ENCODE measurements at places on chromosomes 6 and 20. TPM values are rescaled to one million over a fixed set of nuclear protein-coding genes. Genes with fewer than 3 reads are reported as not detected.

Gene PRPH2
- total RNA-seq, result not detected

Gene PARD6B
- total RNA-seq, result 10.4 TPM

GRCh38 chr6:15518057-15518456 is 144.8 kb downstream of the DTNBP1 start:
- DNase-seq, result no peak

DNA sequence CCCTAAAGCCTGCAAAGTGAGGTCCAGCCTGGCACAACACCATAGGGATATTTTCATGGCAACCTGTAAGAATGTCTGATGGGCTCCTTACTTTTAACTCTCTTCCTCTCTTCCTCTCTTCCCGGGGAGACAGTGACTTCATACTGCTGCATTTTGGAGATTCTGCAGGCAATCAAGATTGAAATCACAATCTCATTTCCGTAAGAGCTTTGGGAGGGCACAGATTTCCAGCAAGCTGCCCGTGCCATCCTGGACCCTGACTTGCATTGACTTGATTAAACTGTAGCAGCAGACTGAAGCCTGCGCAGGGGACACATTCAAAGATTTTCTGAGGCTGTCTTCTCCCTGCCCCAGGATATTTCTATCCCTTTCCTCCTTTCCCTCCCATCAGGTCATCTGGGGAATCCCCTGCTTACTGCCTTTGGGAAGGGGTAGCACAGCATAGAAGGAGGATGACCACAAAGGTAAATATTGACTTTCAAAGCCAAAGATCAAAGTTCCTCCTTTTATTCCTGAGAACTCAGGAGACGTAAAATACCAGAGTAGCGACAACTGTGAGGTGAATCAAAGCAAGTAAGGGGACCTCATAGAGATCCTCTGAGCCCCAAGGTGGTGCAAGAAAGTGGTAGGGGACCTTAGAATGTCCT is 504.0 kb upstream of the ARID1B start:
- DNase-seq, result no peak

DNA sequence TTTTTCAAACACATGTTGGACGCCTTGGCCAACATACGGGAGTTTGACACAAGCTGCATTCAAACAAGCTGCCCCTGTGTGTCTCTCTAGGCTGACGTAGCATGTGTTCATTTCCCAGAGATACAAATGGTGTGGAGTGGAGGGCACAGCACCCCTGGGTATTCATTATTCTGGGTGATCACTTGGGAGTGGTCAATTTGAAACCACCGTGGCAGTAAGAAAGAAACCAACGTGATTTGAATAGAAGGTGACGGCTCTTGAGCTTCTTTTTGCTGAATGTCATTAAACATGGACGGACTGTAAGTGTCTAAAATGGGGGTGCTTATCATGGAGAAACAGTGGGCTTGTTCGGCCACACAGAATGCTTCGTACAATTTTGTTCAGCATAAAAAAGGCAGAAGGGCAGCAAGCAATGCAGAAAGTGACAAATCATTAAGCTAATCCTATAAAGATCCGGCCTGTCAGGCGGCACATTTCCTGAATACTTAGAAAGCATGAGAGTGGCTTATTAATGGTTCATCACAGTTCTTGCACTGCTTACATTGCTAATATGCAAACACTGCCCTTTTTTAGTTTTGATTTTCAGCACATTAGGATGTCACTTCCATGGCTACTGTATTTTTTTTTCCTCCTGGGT is 1261.9 kb upstream of the CITED2 start:
- no peak for DNase-seq
